Right renal cortex interstitium (tissue), 3 donors: ENCODE measurements at places on chromosomes 3 and 15. TPM values are rescaled to one million over a fixed set of nuclear protein-coding genes. Genes with fewer than 3 reads are reported as not detected.

- no peak for DNase-seq
These were observed 71.0 kb downstream of the SOX14 start for GRCh38 chr3:137835096-137835495.

Gene EFCAB12
- 3.6 TPM for polyA plus RNA-seq

Gene UBA7
- polyA plus RNA-seq = 37.4 TPM

DNA sequence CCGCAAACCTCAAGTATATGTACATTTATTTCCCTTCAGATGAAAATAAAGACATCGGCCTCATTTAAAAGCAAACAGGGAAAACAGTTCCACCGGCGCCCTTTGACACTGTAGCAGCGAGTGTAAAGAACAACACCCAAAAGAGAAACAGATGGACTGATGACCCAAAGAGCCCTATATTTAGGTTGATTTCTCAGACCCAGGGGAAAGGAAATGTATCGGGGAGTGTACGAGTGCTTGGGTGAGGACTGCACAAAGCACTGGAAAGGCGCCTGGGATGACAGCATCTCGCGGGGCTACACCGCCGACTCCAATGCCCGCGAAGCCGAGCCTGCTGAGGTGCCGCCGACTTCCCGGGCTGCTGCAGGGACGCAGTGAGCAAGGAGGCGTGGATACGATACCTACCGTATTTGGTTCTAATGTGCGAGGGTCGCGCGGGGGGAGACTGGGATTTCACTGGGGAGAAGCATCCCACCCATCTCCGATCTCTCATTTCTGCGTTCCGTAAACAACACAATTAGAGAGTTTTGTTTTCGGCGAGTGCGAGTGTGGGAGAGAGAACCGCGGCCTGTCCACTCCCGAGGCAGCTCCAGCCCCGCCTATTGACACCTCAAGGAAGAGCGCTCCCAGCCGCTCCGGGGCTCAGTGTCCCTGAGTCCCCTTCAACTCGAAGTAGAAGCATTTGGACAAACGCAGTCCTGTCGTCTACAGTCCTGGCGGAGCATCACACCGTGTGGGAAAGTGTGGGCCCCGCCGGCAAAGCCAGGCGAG, 2.0 kb downstream of the MECOM start:
- DNase-seq = peak; percentile 34
